ENCODE measurements at places on chromosomes 16 and 17. TPM values are rescaled to one million over a fixed set of nuclear protein-coding genes. Genes with fewer than 3 reads are reported as not detected.

The NOTUM gene
- total RNA-seq = not detected

The SLC5A11 gene
- total RNA-seq = not detected

The FNDC8 gene
- total RNA-seq = not detected

The SLC16A3 gene
- 53.7 TPM for total RNA-seq

The SEZ6L2 gene
- 0.86 TPM for total RNA-seq

The RIPOR1 gene
- total RNA-seq = 123 TPM

The CHRNE gene
- 1.5 TPM for total RNA-seq

GRCh38 chr17:50893183-50893993 is 27.2 kb upstream of the TOB1 start:
- DNase-seq = no peak

DNA sequence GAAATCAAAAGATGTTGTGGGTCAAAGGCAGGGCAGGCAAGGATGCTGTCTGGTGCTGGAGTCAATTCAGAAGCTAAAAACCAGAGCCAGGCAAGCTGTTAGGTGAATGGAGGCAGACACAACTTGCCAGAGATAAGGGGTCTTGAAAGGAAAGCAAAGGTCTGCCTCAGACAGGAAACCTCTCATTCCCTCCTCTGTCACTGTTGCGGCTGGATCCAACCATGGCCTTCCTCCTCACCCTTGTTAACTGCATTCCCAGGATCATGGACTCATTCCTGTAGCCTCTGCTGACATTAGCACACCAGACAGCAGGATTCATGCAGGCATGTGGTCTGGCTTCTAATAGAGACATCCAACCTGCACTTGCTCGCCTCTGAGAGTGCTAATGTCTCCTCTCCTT is 186.7 kb upstream of the HS3ST3A1 start:
- no peak for DNase-seq

DNA sequence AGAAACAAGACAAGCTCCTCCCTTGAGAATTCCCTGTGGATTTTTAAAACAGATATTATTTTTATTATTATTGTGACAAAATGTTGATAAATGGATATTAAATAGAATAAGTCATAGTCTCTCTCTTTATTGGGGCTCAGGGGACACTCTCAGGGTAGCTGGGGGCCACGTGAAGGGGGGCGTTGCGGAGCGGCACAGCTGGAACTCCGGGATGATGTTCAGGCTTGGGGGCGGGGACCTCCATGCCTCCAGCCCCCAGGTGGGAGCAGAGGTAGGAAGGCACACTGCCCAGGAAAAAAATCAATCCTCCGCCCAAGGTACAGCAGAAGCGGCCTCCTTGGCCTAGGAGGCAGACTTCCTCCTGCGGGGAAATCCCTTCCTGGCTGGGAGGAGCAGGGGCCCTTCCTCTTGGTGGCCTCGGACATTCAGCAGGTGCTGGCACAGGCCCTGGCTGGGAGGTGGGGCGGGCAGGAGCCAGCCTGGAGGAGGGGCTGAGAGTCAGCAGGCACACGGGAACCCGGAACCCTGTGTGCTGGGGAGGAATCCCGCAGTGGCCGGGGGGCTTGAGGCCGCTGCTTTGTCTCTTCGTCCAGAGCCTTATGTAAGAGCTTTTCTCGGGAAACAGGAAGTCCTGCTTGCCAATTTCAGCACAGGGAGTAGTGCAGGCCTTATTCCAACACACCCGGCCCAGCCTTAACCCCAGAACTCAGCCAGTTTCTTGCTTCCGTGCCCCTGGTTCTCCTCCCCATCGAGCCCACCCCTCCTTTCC is 591 bp upstream of the TNFSF13 start:
- DNase-seq = peak; percentile 92

DNA sequence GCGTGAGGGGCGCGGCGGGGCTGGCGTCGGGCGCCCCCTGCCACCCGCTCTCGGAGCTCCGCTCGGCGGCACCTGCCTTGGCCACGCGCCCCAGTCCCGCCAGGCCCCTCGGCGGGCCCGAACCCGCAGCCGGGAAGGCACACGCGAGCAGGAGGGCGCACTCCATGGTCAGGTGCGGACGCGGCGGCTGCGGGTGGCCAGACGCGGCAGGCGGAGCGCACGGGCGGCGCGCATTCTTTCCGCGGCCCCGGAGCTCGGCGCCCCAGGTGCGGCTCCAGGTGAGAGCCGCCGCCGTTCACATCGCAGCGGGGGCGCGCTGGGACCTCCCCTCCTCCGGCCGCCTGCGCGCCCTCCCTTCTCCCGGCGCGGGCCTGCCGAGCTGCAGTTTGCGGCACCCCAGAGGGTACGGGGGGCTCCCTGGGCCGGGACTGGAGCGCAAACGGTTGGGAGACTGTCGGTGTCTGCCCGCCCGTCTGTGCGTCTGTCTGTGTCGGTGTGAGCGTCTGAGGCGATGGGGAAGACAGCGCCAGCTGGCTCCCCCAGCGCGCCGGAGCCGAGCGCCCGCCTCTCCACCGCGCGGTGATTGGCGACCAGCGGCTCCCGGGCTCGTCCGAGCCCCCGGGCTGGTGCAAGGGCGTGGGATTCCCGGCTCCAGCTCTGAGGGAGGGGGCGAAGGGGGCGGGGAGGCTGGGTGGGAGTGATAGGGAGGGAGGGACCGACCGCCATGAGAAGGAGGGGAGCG is at the start of gene ADAMTS18:
ADAMTS18 (minus strand) TSS at position 505 of the 742 bp plus-strand sequence; CDS start at position 166, 339 bp downstream.
- DNase-seq = no peak

DNA sequence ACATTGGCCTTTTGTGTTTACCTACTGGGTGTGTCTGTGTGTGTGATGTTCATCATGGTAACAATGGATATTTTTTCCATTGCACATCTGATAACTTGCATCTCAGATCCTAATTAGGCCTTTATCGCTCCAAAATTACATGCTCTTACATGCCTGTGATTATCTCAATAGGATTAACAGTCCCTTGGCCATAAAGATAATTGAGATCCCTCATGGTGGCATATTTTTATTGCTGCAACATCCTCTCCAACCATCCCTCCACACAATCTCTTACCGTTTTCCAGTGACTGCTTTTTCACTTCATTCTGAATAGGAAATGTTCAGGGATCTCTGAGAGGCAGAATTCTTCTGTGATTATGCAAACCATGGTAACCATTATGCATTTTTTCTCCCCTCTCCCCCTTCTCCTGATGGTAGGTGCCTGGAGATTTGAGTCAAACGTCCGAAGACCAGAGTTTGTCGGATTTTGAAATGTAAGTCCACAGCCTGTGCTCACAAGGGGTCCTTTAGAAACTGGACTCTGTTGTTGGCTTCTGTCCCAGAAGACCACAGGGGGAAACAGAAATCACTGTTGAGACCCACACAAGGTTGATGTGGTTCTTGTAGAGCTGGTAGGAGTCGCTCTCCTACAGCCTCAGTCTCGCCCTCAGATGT is 405.5 kb downstream of the CPPED1 start:
- DNase-seq = no peak

DNA sequence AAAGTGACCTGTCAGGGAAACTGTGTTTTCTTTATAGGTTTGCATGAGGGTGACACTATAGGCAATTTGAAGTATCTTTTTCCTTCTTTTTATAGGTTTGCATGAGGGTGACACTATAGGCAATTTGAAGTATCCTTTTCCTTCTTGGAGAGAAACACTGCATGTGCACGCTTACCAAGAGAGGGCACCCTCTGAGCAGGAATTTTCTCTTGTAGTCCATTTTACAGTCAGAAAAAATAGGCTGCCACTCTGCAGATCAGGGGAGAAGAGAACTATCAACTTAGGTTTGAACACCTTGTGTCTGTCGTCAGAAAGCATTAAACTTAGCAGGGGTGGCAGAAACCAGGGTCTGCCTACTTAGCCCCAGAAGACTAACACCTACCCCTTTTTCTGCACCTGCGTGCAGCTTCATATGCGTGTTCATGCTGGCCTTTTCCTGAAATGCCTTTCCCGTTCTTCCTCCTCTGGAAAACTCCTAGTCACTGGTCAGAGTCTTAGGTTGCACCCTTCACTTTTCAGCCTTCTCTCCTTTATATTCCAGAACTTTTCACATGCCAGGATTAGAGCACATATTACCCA is 16.4 kb upstream of the SMIM36 start:
- no peak for DNase-seq

DNA sequence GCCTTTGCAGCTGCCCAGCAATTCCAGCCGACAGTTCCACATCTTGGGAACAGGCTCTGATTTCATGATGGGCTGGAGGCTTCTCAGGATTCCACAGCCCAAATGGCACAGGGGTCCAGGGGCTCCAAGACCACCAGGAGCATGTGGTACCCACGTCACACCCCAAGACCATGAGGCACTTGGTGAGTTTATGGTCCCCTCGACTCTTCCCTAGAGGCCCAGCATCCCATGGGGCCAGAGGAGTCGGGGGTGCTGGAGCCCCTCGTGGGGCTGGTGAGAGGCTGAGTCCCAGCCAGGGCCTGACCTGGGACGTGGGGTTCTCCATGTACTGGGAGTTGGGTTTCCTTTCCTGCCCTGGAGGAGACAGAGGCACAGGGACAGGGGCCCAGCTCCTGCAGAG is 10.1 kb upstream of the KRTAP17-1 start:
- DNase-seq = no peak

- DNase-seq = no peak
Measured at GRCh38 chr17:29659155-29659554, 36.4 kb upstream of the CORO6 start.

- no peak for DNase-seq
Measured at GRCh38 chr16:28182183-28182582, 29.6 kb downstream of the XPO6 start.

DNA sequence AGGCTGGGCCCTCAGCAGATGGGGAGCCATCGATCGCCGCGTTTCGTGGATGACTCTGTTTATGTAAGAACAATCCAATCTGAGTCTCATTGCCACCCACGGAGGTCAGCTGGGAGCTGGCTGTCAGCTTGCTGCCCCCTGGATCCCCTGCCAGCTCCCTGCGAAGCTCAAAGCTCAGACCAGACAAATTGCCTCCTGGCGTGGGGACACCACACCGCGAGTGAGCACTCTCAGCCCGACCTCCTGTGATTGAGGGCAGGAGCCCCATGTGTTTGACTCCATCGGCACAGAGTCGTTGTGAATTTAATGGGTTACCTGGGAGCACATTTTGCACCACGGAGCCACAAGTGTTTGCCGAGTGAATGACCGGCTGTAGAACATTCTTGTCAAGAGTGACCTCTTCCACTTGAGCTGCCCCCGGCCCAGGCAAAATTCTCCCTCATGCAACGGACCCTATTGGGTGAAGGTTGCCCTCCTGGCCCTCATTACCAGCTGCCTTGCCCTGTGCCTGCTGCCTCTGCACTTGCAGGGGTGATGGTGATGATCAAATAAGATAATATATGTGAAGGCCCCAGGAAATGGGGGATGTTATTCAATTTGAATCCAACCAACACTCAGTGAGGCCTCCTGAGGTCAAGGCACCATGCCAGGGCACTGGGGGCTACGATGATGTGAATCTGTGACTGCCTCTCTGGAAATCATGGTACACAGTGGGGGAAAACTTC is 7.6 kb upstream of the GFAP start:
- peak; percentile 64 for DNase-seq

DNA sequence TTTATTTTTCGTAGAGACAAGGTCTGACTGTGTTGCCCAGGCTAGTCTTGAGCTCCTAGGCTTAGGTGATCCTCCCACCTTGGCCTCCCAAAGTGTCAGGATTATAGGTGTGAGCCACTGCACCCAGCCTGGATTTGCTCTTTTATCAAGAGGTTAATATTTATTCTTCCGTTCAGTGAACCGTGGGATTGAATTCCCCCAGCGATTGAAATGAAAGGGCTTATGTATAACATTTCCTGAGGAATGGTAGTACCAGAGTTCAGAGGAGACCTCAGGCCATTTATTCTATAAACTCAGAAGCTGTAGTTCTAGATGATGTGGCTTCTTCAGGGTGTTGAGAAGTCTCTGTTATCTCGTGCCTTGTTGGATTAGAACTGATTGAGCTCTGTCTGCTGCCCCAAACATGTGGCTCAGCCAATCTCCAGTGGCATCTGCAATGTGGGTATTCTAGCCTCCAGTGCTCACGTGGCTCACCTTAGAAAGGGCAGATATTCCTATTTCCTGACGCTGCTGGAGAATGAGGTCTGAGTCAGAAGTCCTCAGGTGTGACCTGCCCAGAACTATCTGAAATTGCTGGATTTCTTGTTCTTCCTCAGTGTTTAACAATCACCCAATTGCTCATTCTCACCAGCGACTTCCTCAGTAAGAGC is 22.5 kb downstream of the HMOX2 start:
- no peak for DNase-seq

DNA sequence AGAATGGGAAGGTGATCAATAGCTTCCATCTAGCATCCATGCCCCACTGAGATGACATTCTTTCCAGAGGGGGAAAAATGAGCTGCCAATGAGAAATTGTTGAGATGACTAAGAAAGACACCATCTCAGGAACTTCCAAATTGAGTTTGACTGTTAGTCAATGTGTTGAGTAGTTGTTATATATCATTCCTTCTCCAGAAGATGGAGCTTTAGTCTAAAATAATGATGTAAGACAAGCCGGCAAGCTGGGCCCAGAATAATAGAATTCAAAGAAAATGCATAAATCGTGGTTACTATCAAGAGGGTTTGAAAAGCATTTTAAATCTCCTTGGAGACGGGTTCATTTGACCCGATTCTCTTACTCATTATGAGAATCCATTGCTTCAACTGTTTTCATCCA is 71.0 kb upstream of the ATF7IP2 start:
- DNase-seq = no peak

GRCh38 chr17:2631211-2631610 is 37.8 kb downstream of the PAFAH1B1 start:
- DNase-seq = no peak

- DNase-seq = peak; percentile 5
Measured at GRCh38 chr17:57480438-57481196, 224.3 kb downstream of the MSI2 start.

DNA sequence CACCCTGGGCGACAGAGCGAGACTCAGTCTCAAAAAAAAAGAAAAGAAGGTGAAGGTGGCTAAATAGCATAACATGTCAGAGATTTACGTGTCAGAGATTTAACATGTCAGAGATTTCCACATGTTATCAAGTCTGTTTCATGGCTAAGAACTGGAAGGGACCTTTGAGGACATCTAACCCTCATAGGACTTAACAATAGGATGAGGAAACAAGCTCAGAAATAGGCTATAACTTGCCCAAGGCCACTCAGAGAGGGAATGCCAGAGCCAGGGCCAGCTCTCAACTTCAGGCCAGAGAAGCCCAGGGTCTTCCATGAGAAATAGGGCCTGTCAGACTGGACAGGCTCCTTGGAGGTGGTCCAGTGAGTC is 26.8 kb upstream of the ZNF629 start:
- DNase-seq = no peak

GRCh38 chr17:2253362-2253761 is 50.2 kb downstream of the SMG6 start:
- no peak for DNase-seq

- no peak for DNase-seq
Measured at GRCh38 chr17:45266372-45266926, 4.6 kb upstream of the SPATA32 start.

GRCh38 chr17:42409523-42410318 is 13.3 kb downstream of the CAVIN1 start:
- DNase-seq = peak; percentile 91
